Ascending aorta (tissue), 2 donors: ENCODE measurements at places on chromosomes 1 and 21. TPM values are rescaled to one million over a fixed set of nuclear protein-coding genes. Genes with fewer than 3 reads are reported as not detected.

GRCh38 chr1:214124281-214124805 is 136.6 kb downstream of the PROX1 start:
- no peak for DNase-seq
- H3K4me1 ChIP-seq = no peaks in the 10 kb centered on the region

GRCh38 chr1:221782477-221782876 is 40.6 kb upstream of the DUSP10 start:
- no peak overlapping the region for H3K4me3 ChIP-seq
- H3K27me3 ChIP-seq = no peaks in the 10 kb centered on the region
- H3K27ac ChIP-seq = no peak overlapping the region
- DNase-seq = no peak
- H3K4me1 ChIP-seq = no peaks in the 10 kb centered on the region

DNA sequence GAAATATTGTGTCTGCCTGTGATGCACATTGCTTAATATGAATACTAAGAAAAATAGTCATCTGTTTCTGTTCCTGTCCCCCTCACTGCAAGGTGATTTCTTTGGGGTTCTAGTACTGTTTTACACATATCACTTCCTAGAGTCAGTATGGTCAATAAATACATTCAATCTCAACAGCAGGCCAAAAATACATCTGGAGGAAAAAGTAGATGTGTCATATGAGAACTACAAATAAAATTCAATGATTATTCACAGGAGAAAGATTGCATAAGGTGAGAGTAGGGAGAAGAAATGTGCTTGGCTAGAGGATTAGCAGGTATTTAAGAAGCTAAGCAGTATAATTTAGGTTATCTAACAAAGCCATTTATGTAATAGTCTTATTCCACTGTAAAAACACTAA is 45.3 kb upstream of the SAMSN1 start:
- no peaks in the 10 kb centered on the region for H3K27me3 ChIP-seq
- no peaks in the 10 kb centered on the region for H3K36me3 ChIP-seq
- H3K27ac ChIP-seq = no peak overlapping the region
- H3K4me1 ChIP-seq = no peaks in the 10 kb centered on the region
- no peak overlapping the region for H3K4me3 ChIP-seq

- H3K4me3 ChIP-seq = no peak overlapping the region
- no peaks in the 10 kb centered on the region for H3K4me1 ChIP-seq
- no peaks in the 10 kb centered on the region for H3K36me3 ChIP-seq
- H3K27ac ChIP-seq = no peak overlapping the region
Observed at GRCh38 chr1:21189906-21190500, 13.3 kb upstream of the EIF4G3 start.

DNA sequence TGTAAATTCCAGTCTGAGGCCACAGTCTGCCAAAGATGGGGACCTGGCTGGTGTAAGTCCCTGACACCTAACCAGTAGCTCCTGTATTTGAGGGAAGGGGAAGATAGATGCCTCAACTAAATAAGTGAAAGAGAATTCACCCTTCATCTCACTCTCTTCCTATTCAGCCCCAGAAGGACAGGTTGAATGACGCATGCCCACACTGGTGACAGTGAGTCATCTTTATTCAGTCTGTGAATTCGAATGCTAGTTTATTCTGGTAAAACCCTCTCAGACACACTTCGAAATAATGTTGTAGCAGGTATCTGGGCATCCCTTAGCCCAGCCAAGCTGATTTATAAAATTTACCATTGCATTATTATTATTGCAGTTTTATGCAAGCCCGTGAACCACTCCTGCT is 617.0 kb upstream of the PRMT6 start:
- DNase-seq = no peak
- H3K27me3 ChIP-seq = no peaks in the 10 kb centered on the region
- no peaks in the 10 kb centered on the region for H3K4me1 ChIP-seq
- no peak overlapping the region for H3K27ac ChIP-seq

DNA sequence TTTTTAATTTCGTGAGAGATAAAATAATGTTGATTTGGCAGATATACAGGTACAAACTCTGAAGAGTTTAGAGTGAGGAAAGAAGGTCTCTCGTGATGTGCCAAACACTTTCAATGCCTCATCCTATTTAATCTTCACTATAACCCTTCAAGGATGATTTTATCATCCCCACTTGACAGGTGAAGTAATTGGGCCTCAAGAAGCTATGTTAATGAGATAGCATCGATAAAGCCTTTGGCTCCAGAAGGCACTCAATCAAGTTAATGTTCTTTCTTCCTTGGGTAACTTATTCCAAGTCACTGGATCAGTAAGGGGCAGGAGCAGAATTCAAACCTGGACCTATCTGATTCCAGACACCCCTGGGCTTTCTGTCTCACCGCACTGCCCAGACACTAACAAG is 7.2 kb downstream of the LMOD1 start:
- H3K27me3 ChIP-seq = no peaks in the 10 kb centered on the region
- peaks cover 23% of the 10 kb centered on the region for H3K4me1 ChIP-seq
- peaks cover 25% of the 10 kb centered on the region for H3K36me3 ChIP-seq
- H3K27ac ChIP-seq = peak overlapping the region; percentile 87

DNA sequence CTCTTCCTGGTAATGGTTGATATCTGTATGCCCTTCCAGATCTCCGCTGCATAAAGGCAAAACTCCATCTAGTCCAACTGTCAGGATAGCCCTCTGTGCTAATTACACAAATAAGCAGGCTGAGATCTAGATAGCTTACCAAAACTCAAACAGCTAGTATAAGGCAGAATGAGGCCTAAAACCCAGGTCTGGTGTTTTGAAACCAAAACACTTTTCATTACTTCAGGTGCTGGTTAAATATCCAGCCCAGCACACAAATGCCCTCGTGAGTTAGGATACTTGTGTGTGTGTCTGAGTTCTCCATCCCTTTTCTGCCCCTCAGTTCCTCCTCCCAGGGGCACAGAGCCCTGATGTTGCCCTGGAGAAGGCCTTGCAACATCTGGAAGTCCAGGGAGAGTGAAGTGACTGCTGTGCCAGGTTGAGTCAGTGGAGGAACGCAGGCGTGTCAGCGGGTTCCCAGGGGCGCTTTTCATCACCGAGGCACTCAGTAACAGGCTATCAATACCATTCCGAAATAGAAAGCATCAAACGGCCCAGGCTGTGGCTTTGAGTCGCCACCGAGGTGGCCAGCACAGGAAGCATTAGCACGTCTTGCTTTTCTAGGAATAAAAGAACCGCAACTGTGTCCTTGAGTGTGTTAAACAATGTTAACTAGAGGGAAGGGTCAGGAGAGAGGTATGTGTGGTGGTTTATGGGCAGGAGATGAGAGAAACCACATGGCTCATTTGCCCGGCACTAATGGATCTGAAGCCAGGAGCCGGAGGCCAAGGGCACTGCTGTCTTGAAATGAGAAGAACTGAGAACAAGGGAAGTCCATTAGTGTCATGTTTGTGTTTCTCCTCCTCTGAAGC is 90.7 kb upstream of the WLS start:
- no peak overlapping the region for H3K4me3 ChIP-seq
- no peak for DNase-seq
- no peaks in the 10 kb centered on the region for H3K27me3 ChIP-seq
- peak overlapping the region; percentile 45 for H3K27ac ChIP-seq
- H3K36me3 ChIP-seq = no peaks in the 10 kb centered on the region

DNA sequence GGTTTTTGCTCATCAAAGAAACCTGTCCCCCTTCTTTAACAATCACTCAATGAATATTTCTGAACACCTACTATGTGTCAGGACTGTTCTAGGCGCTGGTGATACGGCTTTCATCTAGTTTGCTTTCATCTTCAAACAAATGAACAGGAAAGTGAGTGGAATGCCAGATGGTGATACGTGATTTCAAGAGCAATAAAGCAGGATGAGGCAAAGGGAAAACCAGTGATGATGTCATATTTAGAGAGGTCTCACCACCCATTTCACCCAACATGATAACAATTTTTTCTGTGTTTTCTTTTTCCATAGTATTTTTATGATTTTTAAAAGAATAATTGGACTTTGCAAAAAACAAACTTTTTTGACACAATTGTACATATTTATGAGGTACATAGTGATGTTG is 11.3 kb upstream of the SLC6A17 start:
- H3K27me3 ChIP-seq = no peaks in the 10 kb centered on the region
- H3K4me3 ChIP-seq = no peak overlapping the region
- H3K4me1 ChIP-seq = no peaks in the 10 kb centered on the region

DNA sequence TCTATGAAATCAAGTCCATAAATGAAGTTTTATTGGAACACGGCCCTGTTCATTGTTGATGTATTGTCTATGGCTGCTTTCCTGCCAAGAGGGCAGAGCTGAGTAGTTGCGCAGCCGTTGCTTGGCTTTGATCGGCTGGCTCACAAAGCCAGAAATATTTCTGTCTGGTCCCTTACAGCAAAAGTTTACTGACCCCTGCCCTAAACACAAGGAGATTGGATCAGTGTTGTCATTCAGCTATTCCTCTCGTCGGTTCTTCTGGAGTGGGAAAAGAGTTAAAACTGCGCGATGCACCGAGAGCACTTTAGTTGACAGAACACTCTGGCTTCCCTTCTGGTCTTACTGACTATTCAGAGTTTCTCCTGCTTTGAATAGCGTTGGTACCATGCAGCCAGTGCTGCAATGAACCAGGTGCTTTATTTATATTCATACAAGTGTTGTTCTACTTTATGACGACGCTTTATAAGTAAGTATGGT is 868 bp downstream of the ZBTB40 start:
- peaks cover 17% of the 10 kb centered on the region for H3K4me1 ChIP-seq
- no peaks in the 10 kb centered on the region for H3K36me3 ChIP-seq
- peak overlapping the region; percentile 98 for H3K27ac ChIP-seq
- H3K4me3 ChIP-seq = peak overlapping the region; percentile 98
- DNase-seq = no peak

DNA sequence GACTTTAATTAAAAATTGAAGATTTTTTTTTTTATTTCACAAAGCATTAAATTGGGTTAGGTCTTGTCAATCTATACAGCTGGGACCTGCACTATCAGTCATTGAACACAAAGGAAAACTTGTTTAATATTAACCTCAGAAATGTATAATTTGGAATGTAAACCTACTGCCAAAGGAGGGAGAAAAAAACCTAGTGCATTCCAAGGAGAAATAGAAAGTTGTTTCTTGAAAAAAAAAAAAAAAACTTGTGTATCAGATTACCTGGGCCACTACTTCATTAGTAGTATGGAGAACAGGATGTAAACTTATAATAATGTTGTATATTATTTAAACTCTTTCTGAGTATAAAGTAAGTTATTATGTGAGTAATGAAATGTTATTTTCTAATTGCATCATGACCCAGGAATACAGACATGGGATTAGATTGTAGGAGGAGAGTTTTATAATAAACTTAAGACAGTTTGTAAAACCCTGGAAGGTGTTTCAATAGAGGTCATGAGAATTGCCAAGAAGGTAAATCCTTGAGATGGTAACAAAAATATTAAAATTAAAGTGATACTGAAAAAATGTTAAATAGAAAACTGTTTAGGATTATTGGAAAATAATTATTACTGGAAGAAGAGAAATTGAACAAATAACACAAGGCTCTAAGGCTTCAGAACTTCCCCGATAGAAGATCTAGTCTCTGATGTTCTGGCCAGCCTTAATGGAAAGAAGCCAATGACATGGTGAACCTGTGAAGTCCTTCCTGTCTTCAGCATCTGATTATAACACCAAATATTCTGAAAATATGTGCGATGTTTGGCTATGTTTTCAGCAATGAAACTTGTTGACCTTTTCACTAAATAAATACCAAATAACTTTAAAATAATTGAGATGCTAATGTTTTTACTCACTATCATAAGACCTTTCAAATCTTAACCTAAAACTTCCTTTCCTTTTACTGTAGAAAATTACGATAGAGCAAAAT is 412.8 kb upstream of the LYPLAL1 start:
- no peak overlapping the region for H3K27ac ChIP-seq
- H3K36me3 ChIP-seq = no peaks in the 10 kb centered on the region
- no peak for DNase-seq
- H3K4me3 ChIP-seq = no peak overlapping the region
- no peaks in the 10 kb centered on the region for H3K4me1 ChIP-seq

- DNase-seq = no peak
- peaks cover 100% of the 10 kb centered on the region for H3K36me3 ChIP-seq
- peak overlapping the region; percentile 26 for H3K27ac ChIP-seq
- no peaks in the 10 kb centered on the region for H3K27me3 ChIP-seq
- H3K4me3 ChIP-seq = no peak overlapping the region
Observed at GRCh38 chr1:33327587-33328325, 6.9 kb upstream of the A3GALT2 start.

DNA sequence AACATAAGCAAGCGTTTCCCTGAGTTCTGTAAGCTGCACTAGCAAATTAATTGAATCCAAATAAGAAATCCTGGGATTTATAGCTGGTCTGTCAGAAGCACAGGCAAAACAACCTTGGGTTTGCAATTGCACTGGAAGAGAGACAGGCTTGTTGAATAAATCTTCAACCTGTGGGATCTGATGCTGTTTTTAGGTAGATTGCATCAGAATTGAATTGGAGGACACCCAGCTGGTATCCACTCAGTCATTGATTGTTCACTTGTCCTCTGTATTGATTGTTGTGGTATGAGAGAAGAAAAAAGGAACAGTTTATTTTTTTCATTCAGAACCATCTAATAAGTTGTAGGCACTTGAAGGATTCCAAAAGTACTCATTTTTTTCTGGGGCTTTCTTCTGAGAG is 497.4 kb downstream of the SIPA1L2 start:
- no peaks in the 10 kb centered on the region for H3K36me3 ChIP-seq
- H3K27me3 ChIP-seq = no peaks in the 10 kb centered on the region
- no peak for DNase-seq
- H3K4me3 ChIP-seq = no peak overlapping the region
- no peaks in the 10 kb centered on the region for H3K4me1 ChIP-seq
- H3K27ac ChIP-seq = no peak overlapping the region

GRCh38 chr1:226424221-226425003 is 16.5 kb upstream of the PARP1 start:
- no peak for DNase-seq
- no peaks in the 10 kb centered on the region for H3K27me3 ChIP-seq
- H3K4me3 ChIP-seq = no peak overlapping the region
- H3K36me3 ChIP-seq = no peaks in the 10 kb centered on the region
- H3K4me1 ChIP-seq = no peaks in the 10 kb centered on the region
- H3K27ac ChIP-seq = no peak overlapping the region

DNA sequence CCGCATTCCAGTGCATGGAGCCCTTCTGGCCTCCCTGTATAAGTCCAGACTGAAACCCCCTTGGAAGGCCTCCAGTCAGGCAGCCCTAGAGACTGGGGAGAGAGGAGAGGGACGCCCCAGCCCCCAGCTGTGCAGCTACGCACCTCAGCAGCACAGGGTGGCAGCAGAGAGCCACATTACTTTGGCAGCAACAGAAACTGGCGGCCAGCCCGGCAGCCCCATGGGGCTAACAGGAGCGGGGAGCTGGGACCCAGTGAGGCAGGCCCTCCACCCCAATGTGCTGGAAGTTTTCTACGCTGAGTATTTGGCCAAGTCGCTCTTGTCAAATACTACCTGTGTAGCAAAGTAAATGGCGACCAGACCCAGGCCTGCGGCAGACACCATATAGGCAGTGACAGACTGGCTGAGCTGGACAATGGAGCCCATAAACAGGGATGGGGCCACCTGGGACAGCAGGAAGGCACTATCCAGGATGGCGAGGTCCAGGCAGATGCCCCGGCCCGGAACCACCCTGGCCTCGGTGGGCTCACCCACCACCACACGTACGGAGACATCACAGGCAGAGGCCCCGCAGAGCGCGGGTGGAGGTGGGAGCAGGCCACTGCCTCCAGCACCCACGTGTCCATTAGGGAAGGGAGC is 21.2 kb downstream of the SLC45A3 start:
- no peak overlapping the region for H3K27ac ChIP-seq
- peaks cover 7% of the 10 kb centered on the region for H3K36me3 ChIP-seq
- H3K4me3 ChIP-seq = no peak overlapping the region
- no peaks in the 10 kb centered on the region for H3K27me3 ChIP-seq
- H3K4me1 ChIP-seq = peaks cover 4% of the 10 kb centered on the region

Gene LCE6A
- total RNA-seq = not detected

Gene RNF186
- total RNA-seq = not detected

Gene OR6K3
- not detected for total RNA-seq

Gene MCOLN3
- 0.32 TPM for total RNA-seq

Gene FCMR
- 1.3 TPM for total RNA-seq

Gene FNBP1L
- total RNA-seq = 12.6 TPM

Gene SELL
- total RNA-seq = 1.9 TPM

Gene RNU1-2
- under 0.01 TPM for total RNA-seq

Gene RHOU
- total RNA-seq = 27.7 TPM

Gene AIRE
- 0.75 TPM for total RNA-seq
